ENCODE measurements at places on chromosomes 1 and 21. TPM values are rescaled to one million over a fixed set of nuclear protein-coding genes. Genes with fewer than 3 reads are reported as not detected.

GRCh38 chr1:54337928-54338327 is 68.3 kb downstream of the SSBP3 start:
- H3K27ac ChIP-seq = no peak overlapping the region
- peak; percentile 37 for DNase-seq
- no peaks in the 10 kb centered on the region for H3K27me3 ChIP-seq
- H3K36me3 ChIP-seq = no peaks in the 10 kb centered on the region
- no peak overlapping the region for H3K4me3 ChIP-seq

- no peak overlapping the region for H3K27ac ChIP-seq
- H3K4me3 ChIP-seq = no peak overlapping the region
- no peak for DNase-seq
- no peaks in the 10 kb centered on the region for H3K4me1 ChIP-seq
Measured at GRCh38 chr1:229205854-229206253, 65.1 kb upstream of the RAB4A start.

DNA sequence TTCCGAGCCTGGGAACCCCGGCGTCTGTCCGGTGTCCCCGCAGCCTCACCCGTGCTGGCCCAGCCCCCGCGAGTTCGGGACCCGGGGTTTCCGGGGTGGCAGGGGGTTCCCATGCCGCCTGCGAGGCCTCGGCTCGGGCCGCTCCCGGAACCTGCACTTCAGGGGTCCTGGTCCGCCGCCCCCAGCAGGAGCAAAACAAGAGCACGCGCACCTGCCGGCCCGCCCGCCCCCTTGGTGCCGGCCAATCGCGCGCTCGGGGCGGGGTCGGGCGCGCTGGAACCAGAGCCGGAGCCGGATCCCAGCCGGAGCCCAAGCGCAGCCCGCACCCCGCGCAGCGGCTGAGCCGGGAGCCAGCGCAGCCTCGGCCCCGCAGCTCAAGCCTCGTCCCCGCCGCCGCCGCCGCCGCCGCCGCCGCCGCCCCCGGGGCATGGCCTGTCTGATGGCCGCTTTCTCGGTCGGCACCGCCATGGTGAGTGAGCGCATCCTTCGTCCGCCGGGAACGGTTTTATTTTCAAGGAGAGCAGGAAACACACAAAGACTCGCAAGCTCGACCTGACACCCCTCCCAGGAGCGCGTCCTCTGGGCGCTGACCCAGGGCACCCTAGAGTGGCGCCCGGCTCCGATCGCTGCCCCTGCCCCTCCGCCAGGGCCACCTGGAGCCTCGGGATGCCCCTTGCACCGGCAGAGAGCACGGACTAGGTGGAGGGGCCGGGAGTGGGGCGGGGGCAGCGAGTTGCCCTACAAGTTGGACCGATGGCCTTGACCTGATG is at the start of gene ABCG1:
TSS of gene ABCG1 (plus strand) at position 305 of the 770 bp plus-strand sequence. CDS start at position 428, 123 bp downstream.
- DNase-seq = no peak
- no peak within 1 kb of the TSS for H3K27ac ChIP-seq
- peak within 1 kb of the TSS; percentile 2 for H3K4me3 ChIP-seq
- H3K4me1 ChIP-seq = no peaks in the 10 kb centered on the region
- peaks cover 12% of the 10 kb centered on the region for H3K27me3 ChIP-seq

DNA sequence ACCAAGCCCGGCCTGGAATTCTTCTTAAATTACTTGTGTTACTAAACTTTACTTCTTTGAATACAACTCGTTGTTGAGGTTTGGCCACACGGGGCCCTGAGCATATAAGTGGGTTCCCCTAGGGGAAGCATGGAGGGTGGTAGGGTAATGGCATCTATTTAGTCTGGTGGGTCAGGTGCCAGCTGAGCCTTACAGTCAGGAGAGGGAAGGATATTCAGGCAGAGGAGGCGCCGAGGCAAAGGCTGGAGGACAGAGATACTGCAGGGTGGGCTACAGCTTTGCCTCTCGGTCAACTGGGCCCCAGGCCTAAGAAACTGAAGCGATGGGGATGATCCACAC is 424 bp upstream of the NECAP2 start:
- H3K27me3 ChIP-seq = no peaks in the 10 kb centered on the region
- peak overlapping the region; percentile 37 for H3K4me3 ChIP-seq
- peak overlapping the region; percentile 26 for H3K27ac ChIP-seq
- peaks cover 8% of the 10 kb centered on the region for H3K4me1 ChIP-seq
- DNase-seq = peak; percentile 3

DNA sequence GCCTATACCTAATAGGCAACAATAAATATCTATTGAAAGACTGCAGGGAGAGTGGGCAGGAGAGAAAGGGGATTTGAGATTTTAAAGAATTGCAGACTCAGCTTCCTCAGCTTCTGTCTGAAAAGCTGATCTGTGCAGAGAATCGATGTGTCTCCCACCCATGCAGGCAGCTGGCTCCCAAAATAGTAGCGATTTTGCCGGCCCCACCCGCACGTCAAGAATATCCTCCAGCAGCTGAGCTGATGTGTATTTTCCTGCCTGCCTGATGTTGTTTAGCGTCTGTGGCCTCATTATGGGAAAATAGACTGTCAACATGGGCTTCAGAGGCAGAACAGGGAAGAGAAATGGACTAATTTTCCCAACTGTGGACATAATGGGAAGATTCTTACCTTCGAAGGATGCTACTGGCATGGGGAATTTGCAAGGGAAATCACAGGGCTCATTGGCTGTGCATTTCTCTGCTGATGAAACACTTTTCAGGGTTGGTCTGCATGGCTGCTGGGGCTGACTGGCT is 699.8 kb downstream of the PTPRU start:
- no peaks in the 10 kb centered on the region for H3K36me3 ChIP-seq
- H3K4me1 ChIP-seq = no peaks in the 10 kb centered on the region
- H3K4me3 ChIP-seq = no peak overlapping the region
- no peaks in the 10 kb centered on the region for H3K27me3 ChIP-seq
- no peak for DNase-seq

Gene TAS1R1
- under 0.01 TPM for total RNA-seq

Gene KPRP
- not detected for total RNA-seq

Gene LCE2A
- 0.33 TPM for total RNA-seq

Gene CA6
- total RNA-seq = not detected

Measured in fibroblast of lung (primary cell).